GM23248 (cell line): ENCODE measurements at places on chromosomes 4 and X. TPM values are rescaled to one million over a fixed set of nuclear protein-coding genes. Genes with fewer than 3 reads are reported as not detected.

DNA sequence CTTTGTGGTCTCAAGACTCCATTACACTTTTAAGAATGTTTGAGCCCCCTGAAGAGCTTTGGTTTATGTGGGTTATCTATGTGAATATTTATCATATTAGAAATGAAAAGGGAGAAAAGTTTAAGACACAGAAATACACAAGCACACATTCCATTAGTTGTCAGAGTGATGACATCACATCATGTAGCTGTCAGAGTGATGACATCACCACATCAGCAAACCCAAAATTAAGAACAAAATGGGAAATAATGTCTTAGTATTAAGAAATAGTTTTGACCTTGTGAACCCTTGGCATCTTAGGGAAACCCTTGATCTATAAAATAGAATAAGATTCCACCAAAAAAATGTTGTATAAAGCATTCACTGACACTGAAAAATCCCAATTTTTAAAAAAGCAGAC lies 195.9 kb downstream of the TSPAN5 start:
- DNase-seq, result peak; percentile 23

- no peak for DNase-seq
Observed at GRCh38 chr4:8534611-8535010, 45.6 kb upstream of the GPR78 start.

- DNase-seq, result no peak
Observed at GRCh38 chr4:61332693-61333092, 132.6 kb downstream of the ADGRL3 start.

The IL21 gene
- not detected in 2 replicates for total RNA-seq

The SSX2 gene
- total RNA-seq, result not detected in 2 replicates

The CSAG1 gene
- not detected in 2 replicates for total RNA-seq
